ENCODE measurements at places on chromosomes 6 and 20.

DNA sequence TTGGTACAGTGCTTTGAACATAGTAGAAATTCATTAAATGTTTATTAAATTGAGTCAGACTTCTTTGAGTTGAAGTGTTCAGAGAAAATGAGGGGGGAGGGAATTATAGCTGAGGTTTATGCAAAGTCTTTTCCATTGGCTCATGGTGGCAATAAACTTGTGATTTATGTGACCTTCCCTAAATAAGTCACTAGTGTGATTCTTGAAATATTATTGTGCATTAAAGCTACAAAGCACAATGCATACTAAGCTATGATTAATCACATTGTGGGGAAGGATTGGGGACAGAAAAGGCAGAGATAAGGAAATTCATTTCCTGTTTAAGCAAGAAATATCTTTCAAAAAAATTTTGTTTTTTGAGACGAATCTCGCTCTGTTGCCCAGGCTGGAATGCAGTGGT is 877.5 kb downstream of the TFAP2A start:
- no peak for DNase-seq

DNA sequence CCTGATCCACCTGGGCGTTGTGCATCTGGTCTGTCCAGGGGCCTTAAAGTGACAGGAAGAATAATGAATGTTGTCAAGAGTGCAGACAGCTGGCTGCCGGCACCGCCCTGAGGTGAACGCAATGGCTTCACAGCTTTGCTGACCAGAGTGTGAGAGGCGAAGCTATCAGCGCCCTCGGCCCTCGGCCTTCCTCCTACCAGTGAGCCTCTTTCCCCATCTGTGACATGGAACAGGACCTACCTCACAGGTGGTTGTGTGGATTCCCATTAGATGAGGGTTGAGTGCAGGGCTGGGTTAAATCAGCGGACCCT is 54.8 kb downstream of the CTCFL start:
- no peak for DNase-seq

- DNase-seq = peak; percentile 28
Observed at GRCh38 chr6:27251606-27252251, 4.2 kb downstream of the PRSS16 start.

DNA sequence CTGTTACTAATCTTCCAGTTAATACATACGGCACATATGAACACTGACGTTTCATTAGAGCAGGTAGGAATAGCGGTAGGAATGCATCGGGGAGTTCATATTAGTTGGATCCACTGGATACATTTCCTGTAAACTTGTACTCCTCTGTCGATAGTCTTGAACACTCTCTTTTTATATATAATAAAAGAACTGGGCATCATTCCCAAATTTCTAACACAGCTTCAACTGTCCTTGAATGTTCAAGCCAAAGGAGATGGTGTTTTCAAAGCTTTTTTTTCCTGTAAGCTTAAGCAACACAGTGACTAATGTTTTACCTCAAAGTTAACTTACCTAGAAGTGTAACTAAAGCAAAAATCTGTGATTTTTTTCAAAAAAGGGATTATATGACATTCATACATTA is 195.3 kb downstream of the UTRN start:
- DNase-seq = peak; percentile 36

GRCh38 chr6:98137391-98137790 is 697.0 kb upstream of the POU3F2 start:
- no peak for DNase-seq

- no peak for DNase-seq
Observed at GRCh38 chr6:89944826-89945407, 50.6 kb downstream of the GJA10 start.

DNA sequence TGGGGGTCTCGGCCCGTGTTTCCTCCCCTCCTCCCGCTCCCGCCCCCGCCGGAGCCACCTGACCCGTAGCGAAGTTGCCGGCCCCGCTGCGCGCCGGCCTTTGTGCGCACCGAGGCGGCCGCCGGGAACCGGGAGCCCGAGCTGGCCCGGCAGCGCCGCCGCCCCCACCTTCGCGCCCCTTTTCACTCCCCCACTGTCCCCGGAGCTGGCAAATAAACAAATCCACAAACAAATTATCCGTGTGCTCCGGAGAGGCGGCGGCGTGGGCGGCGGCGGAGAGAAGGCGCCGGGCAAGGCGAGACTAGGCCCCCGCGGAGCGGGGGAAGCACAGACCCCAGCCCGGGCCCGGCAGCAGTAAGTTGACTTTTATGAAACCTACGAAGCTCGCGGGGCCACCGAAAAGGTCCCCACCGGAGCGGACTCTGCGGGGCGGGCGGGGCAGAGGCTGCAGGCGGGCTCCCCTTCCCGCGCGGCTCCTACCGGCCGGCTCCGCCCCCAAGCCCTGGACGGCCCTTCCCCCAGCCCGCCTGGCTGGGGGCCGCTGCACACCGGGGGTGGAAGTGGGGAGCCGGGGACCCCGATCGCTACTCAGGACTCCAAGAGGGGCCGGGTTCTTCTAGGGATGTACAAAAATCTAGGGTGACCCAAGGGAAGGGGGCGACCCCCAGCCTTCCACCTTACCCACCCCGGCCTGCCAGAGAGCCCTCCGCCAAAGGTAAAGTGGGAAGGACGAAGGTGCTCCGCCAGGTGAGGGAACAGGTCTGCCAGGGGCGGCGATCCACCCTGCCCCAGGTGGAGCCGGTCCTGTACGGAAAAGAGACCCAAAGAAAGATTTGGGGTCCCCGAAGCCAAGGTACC is 40.7 kb downstream of the YTHDF1 start:
- DNase-seq = no peak

GRCh38 chr20:63551068-63551467 is 2.9 kb upstream of the FNDC11 start:
- DNase-seq = no peak

DNA sequence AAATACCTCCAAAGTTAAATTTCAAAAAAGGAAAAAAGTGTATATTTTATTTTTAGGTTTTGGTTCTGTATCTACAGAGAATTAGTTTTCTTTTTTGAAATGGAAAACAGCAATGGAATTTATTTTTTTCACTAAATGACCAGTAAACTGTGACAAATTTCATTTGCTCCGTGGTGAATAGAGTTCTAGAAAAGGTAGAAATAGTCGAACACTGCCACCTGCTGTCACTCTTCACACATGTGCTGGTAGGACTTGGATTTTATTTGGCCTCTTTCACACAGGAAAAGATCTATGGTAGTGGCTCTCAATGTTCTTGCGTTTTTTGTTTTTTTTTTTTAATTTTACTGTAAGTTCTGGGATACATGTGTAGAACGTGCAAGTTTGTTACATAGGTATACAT is 312.5 kb downstream of the EYA4 start:
- DNase-seq = peak; percentile 89

DNA sequence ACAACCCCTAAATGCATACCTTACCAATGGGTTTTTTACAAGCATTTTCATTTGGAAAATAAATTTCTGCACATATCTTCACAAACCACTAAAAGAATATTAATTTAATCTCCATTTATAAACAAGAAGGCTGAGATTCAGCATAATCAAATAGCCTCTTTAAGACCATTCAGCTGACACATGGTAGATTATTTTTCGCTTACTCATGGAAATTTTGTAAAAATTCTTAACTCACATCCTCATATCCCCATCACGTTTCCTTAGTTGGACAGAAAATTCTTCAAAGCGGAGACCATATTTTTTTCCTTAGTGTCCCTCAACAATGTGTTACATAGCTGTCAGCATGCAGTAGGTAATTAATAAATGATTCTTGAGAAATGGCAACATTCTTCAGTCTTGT is 439.6 kb upstream of the PTCHD4 start:
- no peak for DNase-seq

DNA sequence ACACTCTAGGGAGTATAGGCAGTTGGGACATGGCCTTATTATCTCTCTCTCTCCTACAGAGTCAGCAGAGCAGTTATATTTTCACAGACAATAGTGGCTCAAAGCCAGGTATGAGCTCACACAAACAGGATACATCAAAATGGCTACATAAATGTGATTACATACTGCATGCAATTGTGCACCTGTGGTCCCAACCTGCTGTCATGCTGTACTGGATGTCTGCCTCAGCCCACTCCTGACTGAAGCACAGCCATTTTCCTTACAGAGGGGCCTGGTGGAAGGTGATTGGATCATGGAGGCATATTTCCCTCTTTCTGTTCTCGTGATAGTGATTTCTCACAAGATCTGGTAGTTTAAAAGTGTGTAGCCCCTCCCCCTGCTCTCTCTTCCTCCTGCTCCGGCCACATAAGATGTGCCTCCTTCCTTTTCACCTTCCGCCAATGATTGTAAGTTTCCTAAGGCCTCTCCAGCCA is 37.0 kb upstream of the SAMHD1 start:
- DNase-seq = peak; percentile 3

DNA sequence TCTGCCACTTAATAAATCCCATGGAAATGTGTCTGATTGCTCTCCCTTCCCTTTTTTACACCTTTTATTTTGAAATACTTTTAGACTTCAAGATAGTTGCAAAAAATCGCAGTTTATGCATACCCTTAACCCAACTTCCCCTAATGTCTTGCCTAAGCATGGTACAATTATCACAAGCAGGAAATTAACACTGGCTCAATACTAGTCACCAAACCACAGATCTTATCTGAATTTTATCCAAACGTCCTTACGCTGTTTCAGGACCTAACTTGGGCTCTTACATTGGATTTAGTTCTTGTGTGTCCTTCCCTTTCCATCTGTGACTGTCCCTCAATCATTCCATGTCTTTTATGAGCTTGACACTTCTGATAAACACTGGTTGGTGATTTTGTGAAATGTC is 146.3 kb downstream of the ZNF217 start:
- DNase-seq = no peak

GRCh38 chr6:2529211-2529719 is 221.5 kb downstream of the MYLK4 start:
- DNase-seq = no peak

DNA sequence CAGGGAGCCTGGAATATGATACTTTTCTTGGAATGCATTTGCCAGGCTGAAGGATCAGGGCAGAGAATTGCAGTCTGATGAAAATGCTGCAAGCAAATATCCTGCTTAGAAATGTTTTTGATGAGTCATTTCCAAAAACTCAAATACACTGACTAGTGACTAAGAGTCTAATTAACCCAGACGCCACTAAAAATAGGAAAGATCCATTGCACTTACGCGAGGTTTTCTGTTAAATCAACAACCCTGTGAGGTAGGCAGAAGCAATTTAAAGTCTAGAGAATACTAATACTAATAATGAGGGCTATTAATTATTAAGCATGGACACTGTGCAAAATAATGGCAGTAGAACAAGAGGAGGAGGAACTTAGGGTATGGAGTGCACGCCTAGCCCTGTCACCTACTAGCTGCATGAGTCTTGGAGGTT is 130.1 kb upstream of the DOK5 start:
- peak; percentile 94 for DNase-seq

DNA sequence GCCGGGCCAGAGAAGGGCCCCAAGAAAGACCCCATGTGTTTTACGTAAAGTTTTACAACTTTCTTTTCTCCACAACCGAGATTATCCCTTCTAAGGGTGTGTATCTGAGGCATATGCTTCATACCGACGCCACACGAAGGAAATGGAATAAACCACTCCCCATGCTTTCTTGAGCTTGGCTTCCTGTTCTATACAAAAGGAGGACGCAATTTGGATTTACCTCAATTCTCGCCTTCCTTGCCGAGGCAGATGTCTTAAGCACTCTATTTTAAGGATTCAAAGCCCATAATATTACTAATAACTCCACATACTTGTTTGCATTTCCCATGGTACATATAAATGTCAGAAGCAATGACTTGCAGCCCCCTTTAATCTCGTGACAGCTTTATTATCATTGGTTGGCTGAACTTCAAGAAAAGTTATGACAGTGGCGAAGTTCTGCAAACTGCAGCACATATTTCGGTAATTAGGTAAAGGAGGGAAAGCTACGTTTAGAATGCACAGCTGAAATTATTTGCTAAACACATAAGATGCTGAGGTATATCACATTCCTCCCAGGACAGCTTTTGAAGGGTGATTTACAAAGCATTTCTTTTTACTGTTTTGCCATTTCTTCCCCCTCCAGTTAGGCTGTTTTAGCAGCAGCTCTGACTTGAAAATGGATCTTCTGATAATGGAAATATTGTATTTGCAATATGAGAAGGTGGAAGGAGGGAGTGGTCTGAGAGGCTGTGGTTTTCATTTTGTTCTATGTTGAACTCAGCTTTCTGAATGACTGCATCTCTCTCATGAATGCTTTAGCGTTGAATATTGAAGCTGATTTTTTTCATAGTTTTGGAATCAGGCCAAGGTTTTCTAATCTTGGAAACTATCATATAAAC is 330.5 kb downstream of the EPHA7 start:
- no peak for DNase-seq

- no peak for DNase-seq
Observed at GRCh38 chr6:157226761-157227160, 96.6 kb downstream of the TMEM242 start.

GRCh38 chr6:40860443-40860842 is 178.6 kb downstream of the UNC5CL start:
- no peak for DNase-seq

DNA sequence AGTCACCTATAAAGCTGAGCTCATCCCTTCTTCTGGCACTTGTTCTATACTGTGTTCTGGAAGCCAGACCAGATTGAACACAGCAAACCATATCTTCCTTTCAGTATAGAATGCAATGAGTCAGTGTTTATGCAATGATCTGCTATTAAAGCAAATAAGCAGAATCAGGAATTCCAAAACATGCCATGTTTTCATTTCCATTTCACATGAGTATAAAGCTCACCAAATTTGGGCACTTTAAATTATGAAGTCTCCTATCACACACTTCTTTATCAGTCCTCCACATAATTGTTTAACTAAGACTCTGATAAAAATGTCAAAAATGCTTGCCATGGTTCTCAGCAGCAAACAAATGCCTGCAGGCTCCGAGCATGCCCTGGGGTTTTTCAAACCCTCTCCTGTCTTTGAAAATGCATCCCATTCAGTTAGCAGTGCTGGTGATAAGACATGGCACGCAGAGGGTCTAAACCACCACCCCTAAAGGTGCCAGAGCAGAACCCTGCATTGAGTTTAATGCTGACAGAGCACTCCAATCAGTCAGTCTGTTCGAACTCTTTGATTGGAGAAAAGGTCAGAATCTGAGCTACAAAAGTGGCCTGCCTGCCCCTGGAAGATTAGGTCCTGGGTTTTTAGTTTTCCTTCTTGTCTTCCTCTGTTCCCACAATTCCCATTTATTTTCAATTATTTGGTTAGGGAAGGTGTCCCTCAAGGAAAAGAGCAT is 234.1 kb downstream of the GMPR start:
- peak; percentile 75 for DNase-seq

DNA sequence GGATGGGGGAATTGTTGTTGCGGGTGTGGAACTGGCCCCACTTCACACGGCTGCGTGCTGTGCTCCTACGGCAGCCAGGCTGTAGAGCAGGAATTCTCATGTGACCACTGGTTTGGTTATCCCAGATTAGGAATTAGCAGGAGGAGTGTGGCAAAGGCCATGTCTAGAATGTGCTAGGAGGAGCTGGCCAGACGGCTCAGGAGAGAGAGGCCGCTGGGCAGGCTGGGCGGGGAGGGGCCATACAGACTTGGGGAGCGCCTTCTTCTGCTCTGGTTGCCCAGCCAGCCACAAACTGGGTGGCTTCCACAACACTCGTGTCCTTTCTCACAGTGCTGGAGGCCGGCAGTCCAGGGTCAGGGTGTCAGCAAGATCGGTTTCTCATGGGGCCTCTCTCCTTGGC is 245.0 kb upstream of the QKI start:
- DNase-seq = no peak

- DNase-seq = no peak
Observed at GRCh38 chr6:98648211-98648914, 186.0 kb upstream of the POU3F2 start.

- no peak for DNase-seq
Observed at GRCh38 chr6:157471895-157472686, 91.1 kb downstream of the ZDHHC14 start.

Measured in adipocyte (in vitro differentiated cells).